ENCODE measurements at places on chromosomes 12 and 14.

GRCh38 chr12:6965026-6965661, 5.3 kb downstream of the PHB2 start:
- DNase-seq, result peak; percentile 55

DNA sequence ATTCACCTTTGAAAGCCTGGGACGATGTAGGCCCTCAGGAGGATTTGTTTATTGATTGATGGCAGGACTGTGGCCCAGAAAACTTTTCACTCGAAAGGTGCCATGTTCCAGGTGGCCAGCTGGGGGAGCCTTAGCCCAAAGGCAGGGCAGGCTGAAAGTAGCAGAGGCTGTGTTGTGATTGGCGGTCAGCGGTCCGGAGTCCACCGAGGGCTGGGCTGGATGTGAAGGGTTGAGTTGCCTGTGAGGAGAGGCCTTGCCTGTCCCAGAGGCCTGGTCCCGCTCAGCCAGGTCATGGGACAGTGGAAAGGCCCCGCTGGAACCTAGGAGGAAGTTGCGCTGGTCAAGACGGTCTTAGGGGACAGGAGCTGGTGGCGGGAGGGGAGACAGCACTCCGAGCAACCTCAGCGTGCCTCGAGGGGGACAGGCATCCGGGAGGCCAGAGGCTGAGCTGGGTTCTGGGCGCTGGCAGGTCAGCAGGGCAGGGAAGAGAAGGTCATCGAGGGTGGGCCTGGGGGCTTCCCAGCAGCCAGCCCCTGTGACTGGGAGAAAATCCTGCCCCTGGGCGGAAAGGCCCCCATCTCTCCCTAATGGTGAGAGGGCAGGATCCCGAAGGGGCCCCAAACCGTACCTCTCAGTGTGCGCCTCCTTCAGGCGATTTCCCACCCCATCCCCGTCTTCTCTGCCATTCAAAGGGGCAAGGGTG, 26.3 kb downstream of the CMA1 start:
- peak; percentile 10 for DNase-seq

GRCh38 chr12:53985994-53986685, 1.2 kb downstream of the HOXC10 start:
- no peak for DNase-seq

DNA sequence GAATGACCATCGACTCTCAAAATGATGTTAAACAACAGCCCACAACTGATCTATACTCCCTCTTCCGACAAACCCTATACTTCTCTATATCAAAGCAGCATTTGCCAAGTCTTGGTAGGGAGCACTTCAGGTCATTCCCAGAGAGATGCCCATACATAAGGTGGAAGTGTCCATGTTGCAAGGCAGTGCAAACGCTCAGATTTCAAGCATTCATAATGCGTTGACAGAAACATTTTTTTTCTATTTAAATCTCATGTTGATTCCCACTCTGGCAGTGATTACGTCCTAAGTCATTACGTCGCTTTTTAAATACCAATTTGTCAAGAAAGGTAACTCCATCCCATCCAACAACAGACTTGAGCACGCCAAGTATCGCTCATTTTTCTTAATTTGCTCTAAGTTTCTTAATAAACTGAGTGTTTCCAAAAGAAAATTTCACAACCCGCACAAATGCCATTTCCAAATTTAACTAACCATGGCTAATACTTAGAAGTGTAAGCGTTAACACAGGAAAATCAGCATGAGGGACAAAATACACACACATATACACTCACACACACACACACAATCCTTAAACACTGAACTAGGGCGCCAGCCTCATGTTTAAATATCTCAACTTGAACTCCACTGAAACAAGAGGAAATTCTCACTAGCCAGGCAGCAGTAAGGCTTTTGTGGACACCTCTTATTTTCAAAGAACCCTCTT, 1.1 kb downstream of the GXYLT1 start:
- peak; percentile 55 for DNase-seq

DNA sequence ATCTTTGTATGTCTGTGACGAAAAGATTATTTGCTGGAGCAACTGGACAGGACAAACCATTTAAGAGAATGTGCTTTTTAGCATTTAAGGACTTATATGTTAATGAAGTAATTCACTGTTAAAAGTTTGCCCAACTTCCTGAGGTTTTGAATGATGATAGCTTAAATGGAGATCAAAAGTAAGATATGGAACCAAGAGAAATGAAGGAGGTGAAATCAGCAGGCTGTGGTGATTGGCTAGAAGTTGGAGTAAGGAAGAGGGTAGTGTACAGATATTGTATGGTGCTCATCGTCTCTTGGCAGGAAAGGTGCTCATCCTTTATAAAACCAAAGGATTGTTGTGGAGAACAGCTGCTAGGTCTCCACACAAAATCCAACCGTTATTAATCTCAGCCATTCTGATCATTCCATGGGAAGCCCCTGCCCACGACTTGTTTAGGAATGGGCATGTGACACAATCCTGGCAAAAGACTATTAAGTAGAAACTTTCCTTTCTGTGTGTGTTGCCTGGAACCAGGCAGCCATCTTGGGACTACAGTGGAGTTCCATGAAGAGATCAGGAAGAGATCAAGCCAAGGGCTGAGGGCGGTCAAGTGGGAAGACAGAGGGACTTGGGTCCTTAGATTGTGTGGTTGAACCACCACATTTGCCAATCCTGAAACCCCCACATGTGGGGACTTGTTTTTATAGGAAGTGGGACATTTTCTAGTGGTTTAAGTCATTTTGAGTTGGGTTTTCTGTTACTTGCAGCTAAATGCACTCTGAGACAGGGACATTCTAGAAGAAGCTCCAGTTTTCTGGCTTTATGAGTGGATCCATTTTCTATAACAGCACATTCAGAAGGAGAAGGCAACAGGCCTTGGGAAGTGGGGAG, 56.8 kb upstream of the CHST11 start:
- DNase-seq, result no peak

GRCh38 chr14:30349520-30349919, 209.4 kb upstream of the G2E3 start:
- DNase-seq, result no peak

DNA sequence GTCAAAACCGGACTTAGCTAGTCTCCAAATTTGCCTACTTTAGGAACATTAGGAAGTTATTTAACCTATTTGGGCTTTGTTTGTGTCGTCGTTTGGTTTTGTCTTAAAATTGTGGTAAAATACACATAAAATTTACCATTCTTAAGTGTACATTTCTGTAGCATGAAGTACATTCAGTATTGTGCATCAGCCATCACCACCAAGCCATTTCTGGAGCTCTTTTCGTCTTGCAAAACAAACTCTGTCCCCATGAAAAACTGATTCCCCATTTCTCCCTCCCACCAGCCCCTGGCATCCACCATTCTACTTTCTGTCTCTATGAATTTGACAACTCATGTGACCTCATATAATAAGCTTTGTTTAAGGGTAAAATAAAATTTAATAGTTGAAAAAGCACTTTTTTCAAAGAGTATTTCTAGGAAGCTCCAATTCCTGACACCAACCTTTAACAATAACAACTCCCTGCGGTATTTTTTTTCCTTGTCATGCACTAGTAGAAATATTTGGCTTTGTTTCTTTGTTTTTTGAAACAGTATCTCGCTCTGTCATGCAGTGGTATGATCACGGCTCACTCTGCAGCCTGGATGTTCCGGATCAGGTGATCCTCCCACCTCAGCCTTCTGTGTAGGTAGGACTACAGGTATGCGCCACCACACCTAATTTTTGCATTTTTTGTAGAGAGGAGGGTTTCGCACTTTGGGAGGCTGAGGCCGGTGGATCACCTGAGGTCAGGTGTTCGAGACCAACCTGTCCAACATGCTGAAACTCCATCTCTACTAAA, 3.6 kb upstream of the UBC start:
- no peak for DNase-seq

GRCh38 chr12:14810167-14810952, 3.6 kb downstream of the SMCO3 start:
- DNase-seq, result no peak

DNA sequence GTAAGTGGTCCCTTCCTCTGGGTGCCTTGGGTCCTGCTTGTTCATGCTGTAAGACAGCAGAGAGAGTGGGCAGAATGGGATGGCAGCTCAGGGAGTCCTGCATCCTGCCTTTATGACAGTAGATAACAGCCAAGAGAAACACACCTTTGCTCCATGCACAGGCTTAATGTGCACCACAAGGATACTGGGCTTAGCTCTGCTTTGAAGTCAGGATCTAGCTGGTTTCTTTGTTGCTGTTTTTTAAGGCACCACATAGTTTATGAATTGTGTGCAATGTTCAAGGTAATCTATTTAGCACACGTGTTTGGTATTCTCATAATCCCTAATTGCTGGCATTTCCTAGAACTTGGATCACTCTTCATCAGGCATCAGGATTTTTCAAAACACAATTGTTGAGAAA, 239.5 kb upstream of the DCN start:
- DNase-seq, result no peak

- no peak for DNase-seq
Observed at GRCh38 chr12:93009533-93009932, 80.4 kb upstream of the EEA1 start.

- no peak for DNase-seq
Observed at GRCh38 chr14:44341116-44341515, 166.0 kb downstream of the FSCB start.

GRCh38 chr14:51859131-51859530, 1.3 kb upstream of the GNG2 start:
- DNase-seq, result no peak

DNA sequence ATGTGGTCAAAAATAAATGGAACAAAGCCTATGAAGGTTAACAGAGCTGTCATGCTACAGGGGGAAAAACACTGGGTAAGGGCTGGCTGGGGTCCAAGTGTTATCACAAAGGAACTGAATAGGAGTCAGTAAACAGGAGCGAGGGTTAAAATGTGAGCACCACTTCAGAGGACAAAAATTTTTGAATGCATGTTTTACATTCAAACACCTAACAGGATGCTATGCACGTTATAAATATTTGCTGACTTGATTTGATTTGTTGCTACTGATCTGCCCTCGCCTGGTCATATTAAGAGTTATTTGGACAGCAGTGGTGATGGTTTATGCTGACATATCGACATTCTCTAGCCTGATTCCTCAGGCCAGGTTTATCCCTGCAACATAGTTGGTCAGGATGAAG, 7.4 kb upstream of the KTN1 start:
- peak; percentile 96 for DNase-seq

DNA sequence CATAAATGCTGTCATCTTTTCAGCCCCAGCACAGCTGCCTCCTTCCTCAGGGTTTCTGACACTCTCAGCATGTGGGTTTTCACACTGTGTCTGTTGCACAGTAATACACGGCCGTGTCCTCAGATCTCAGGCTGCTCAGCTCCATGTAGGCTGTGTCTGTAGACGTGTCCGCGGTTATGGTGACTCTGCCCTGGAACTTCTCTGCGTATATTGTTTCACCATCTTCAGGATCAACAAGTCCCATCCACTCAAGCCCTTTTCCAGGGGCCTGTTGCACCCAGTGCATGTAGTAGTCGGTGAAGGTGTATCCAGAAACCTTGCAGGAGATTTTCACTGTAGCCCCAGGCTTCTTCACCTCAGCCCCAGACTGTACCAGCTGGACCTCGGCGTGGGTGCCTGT, 1210.6 kb downstream of the TMEM121 start:
- no peak for DNase-seq

DNA sequence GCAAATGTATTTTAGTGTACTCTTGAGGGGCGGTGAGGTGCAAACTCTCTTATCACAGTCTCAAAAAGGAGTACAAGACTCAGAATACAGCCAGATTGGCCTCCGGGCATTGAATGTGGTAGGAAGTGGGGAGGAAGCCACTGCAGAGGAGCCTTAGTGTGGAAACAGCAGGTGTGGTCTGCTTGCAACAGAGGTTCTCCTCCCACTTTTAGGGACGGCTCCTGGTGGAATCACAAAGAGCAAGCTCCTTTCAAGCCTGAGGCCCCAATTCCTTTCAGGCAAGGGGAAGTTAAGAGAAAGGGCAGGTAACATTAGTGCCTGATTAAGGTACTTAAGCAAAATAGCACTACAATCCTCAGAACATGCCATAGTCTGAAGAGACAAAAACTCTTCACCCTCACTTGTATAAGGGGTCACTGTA, 23.7 kb upstream of the SLC2A3 start:
- DNase-seq, result no peak

- no peak for DNase-seq
Observed at GRCh38 chr12:118065380-118065779, 4.4 kb upstream of the WSB2 start.

DNA sequence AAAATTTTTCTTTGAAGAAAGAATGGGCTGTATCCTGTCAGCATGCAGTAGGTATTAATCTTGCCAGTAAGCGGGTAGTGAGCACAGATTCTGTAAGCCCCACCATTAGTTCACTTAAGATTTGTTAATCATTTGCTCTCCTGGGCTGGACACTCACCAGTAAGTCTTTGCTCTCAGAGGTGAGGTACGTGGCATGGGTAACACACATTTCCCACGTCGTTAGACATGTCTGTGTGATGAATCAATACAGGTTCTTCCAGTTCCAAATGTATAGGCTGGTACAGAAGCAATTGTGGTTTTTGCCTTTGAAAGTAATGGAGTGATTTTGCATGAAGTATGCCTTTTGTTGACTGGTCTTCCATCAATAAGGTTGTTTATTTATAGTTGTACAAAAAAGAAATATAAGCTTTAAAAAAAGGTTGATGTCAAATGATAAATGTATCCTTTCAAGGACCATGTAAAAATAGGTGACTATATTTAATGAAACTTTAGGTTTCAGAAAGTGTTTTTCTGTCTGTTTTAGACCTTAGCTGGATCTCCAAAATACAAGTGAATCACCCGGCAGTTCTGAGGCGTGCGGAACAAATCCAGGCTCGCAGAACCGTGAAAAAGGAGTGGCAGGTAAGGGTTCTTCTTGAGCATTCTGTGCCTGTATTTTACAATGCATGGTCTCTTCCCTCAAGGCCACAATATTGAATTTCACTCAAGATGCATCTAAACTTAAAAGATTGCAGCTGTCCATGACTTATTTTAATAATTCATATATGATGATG, 45.5 kb downstream of the DERA start:
- no peak for DNase-seq

- DNase-seq, result no peak
Observed at GRCh38 chr14:25090256-25090655, 40.3 kb upstream of the STXBP6 start.

DNA sequence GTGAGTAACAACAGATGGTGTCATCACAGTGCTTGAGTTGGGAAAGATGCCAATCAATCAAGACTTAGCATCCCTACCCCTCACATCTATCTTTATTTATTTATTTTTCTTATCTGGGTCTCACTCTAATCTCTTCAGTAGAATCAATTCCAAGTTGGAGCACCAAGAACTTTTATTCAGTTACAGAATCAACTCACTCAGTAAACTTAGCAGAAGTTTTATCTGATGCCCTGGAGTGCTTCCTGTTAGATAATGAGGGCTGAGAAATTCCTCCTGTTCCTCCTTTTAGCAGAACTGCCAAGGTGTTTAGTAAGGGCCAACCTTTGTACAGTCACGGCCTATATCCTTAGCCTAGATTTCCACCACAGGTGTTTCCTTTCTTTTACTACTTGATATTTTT, 11.3 kb upstream of the SLC5A8 start:
- DNase-seq, result no peak

GRCh38 chr12:13179211-13180074, 17.1 kb upstream of the EMP1 start:
- DNase-seq, result no peak

DNA sequence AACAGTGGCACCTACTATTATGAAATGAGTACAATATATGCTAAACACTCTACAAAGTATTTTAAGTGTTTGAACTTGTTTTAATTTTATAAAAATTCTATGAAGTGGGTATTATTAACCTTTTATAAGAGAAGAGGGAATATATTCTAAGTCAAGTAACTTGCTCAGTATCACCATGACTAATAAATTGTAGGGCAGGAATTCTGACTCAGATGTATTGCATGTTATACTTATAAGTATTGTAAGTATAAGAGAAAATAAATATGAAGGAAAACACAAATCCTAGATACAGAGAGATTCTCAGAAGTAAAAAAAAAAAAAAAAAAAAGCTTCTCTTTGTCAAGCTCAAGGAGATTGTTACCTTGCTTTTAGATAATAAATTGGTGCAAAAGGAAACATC, 893.2 kb downstream of the SLC16A7 start:
- DNase-seq, result no peak
